EL (cell line): ENCODE measurements at places on chromosomes 6 and 20.

- peak; percentile 34 for DNase-seq
Measured at GRCh38 chr6:20564269-20564668, 30.0 kb downstream of the CDKAL1 start.

DNA sequence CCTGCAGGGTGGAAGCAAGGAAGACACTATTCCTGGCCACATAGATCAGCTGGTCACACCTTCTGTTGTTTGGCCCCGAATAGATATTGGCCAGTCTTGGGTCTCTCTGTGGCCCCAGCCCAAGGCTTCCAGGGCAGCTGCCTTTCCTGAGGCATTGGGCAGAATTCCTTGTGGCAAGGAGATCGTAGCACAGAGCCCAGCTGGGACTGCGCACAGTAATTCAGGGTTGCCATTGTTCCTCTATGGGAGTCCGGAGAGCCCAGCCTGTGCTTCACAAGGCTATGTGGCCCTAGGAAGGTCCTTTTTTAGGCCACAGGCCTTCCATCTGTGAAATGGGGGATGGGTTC, 6.9 kb downstream of the SGK2 start:
- no peak for DNase-seq

GRCh38 chr6:113289166-113289565, 568.0 kb upstream of the MARCKS start:
- no peak for DNase-seq

GRCh38 chr20:44326391-44327159, 10.3 kb upstream of the R3HDML start:
- DNase-seq, result no peak

GRCh38 chr20:56422076-56422823, 10.2 kb downstream of the CASS4 start:
- peak; percentile 88 for DNase-seq

- no peak for DNase-seq
Measured at GRCh38 chr6:147077251-147077650, 127.0 kb upstream of the STXBP5 start.

- peak; percentile 61 for DNase-seq
Measured at GRCh38 chr20:4563534-4563933, 158.2 kb upstream of the PRND start.

DNA sequence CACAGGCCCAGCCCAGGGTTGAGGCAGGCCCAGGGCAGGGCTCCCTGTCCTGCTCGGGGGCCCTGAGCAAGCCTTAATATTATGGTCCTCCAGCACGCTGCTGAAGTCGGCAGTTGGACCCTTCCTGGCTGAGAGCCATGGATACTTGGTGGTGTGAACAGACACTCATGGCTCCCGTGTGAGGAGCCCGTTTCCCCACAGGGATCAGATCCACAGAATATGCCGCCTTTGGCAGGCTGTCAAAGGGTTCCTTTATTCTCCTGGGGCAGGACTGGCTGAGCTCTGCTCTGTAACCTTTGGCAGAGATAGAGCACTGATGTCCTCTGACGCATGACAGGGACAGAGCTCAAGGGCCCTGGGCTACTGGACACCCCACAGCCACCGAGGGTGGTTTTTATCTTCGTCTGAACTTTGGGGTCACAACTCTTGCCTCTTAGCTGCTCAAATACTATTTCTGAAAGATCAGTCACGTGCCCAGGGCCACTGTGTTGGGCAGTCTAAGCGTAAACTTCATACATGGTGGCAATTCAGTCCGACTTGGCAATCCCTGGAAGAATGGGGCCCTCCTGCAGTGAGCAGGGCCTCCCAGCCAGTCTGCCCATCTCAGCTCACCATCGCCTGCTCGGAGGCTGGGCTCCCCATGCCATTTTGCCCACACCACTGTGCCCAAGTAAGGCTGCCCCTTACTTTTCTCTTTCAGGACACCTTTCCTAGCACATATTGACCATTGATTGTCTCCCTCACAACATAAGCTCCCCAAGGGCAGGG, 49.1 kb downstream of the TTI1 start:
- DNase-seq, result no peak

DNA sequence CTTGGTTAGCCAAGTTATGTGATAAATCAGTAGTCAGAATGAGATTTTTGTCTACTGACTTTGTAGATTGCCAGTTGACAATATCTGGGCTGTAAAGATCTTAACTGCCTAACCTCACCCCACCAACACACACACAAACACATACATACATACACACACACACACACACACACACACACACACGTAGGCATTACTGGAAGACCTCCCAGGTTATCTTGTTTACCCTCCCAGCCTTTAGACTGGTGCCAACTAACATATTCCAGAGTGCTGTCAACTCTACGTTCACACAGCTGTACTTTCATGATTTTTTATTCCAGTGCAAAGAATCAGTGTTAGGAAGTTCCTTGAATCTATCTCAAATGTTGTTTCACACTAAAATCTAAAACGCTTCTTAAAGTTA, 38.9 kb downstream of the BMP5 start:
- DNase-seq, result no peak

- no peak for DNase-seq
Measured at GRCh38 chr20:21520702-21521595, 7.1 kb upstream of the NKX2-2 start.

DNA sequence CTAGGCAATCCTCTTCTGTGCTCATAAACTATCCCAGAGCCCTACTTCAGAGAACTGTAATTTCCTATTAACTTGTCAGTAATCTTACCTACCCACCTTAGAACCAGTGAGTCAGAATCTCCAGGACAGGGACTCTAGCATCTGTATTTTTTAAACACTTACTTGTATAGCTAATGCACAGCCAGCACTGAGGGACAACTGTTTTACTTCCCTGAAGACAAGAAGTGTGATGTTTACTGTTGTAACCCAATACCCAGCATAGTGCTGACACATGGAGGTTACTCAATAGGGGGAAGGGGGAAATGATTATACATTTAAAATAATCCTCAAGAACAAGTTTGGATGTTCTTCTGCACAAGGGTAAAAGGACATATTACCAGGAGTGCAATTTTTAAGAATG, 130.8 kb downstream of the BTBD9 start:
- DNase-seq, result peak; percentile 16

DNA sequence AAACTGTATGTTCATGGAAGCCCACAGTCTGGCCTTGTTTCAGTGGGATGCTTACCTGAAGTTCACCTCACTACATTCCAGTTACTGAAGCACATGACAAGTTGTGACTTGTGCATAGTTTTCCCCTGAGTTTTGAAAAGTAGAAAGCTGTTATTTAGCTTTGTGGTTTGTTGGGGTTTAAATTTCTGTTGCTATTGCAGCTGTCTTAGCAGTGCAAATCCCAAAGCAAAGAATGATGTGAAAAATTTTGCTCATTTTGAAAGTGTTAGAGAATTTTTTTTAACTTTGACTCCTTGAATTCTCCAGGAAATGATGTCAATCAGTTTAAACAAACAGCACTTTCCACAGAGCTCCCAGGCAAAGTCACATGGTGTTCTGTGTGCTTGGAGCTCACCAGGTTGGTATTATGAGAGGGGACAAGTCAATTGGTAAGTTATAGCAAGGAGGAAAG, 268.4 kb downstream of the ADGRG6 start:
- DNase-seq, result peak; percentile 75

DNA sequence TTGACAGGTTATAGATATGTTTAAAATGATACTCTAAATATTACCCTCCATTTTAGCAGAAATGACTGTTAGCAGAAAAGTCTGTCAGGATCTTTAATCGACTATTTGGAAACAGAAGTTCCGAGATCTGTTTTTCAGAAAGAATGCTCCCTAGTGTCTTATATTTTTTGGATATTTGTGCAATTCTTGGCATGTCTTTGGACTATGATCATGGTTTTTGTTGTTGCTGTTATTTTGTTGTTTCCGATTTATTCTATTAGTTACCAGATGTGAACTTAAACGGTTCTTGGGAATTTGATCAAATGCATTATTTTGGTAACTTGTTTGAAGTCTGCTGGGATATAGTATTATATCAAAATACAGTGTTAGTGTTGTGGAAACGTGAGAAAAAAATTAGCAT, 106.4 kb upstream of the CEP162 start:
- DNase-seq, result no peak

DNA sequence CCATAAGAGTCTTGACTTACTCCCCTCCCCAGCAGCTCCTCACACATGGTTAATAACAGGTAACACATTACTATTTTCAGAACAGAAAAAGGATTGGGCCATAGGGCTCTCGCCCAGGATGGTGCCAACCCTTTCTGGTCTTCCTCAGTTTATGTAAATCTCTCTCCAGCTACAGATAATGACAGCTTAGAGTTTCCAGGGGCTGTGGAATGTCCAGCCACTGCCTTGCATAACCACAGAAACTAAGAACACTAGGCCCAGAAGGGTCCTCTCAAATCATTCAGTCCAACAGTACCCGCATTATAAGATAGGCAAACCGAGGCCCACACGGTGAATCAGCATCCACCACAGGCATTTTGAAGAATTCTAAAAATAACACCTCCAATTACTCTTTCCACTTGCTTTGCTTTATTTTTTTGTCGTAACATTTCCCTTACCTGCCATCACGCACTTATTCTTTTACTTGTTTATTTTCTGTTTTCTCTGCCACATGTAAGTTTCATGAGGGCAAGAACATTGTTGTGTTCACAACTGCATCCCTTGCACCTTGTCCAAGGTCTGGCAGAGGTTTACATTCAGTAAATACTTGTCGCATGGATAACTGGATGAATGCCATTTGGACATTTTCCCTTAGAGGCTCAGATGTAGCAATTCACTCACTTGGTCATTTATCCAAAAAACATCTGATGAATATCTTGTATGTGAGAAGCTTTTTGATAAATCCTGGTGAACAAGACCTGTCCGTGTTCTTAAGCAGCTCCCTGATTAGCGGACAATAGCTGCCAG, 6.4 kb upstream of the SDC4 start:
- peak; percentile 35 for DNase-seq

DNA sequence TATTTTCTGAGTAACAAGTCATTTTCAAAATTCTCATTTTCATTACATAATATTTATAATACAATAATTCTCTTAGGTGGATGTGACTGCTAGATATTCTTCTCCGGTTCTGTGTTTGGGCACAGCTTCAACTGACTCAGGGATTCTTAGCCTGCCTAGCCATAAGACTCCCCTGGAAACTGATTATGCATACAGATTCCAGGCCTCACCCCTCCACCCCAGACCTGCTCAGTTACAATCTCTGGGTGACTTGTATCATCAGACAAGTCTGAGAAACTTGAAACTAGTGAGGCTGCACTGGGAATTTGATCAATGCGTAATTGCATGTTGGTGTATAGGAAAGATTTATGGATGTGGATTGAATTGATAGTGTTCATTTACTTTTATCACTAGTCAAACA, 25.4 kb downstream of the FLRT3 start:
- no peak for DNase-seq

DNA sequence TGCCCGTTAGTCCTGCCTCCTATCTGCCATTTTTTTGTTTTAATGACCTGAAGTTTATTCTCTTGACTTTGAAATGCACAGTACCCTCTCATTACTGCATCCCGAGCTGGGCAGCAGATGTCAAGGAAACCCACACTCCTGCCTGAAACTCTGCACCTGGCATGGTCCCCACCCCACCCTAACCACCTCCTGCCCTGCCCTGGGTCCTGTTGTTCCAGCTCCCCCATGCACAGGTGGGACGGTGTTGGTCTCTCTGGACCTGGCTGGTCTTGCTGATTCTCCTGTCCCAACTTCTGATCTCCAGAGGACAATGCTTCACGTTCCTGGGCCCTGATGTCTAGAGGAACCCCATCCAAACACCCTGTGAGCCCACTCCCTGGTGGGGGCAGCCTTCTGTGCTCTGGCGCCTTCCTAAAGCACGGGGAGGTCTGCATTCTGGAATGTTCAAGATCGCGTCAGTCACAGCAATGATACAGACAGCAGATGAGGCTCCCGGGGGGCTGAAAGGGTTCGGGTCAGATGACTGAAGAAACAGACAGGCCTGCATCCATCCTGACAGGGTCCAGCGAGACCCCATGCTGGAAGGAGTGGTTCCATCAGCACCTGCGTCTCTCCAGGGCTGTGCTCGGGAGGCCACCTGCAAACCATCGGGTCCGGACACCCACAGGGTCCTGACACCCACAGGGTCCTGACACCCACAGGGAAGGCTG, 73.6 kb downstream of the ERMARD start:
- DNase-seq, result no peak

DNA sequence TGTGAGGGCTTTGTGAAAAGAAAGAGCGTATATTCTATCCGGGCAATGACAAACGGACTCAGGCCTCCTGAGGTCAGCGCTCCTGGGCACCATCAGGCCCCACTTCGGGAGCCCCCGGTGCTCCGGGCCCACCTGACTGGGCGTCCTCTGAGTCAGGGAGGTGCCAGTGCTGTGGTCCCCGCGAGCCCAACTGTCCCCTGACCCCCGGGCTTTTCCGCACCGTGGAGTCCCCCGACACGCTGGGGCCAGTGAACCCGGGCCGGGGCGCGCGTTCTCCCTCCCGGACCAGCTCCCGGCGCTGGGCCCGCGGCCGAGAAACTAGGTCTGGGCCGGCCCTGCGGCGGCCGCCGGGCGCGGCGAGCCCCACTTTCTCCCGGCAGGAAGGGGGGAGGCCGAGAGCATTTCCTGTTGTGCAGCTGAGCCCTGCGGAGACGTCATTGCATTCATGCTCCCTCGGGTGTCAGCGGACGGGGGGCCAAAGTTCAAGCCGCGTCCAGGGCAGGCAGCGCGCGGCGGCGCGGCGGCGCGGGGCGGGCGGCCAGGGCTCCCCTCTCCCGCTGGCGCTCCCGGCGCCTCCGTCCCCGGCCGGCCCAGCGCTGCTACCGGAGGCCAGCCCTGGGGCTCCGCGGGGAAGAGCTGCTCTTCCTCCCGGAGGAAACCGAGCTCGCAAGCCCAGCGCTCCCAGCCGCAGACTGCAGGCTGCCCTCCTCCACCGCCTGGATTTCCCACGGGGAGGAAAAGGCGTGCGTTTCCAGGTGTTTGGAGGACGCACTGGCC, 18.3 kb downstream of the HIVEP2 start:
- DNase-seq, result peak; percentile 93

GRCh38 chr20:5474646-5475550, 158.1 kb upstream of the PROKR2 start:
- DNase-seq, result no peak

- no peak for DNase-seq
Measured at GRCh38 chr6:78770765-78771164, 96.6 kb upstream of the IRAK1BP1 start.

GRCh38 chr6:90536520-90536919, 50.4 kb downstream of the MAP3K7 start:
- no peak for DNase-seq

- DNase-seq, result peak; percentile 13
Measured at GRCh38 chr20:57387945-57388371, 3.2 kb upstream of the RBM38 start.

DNA sequence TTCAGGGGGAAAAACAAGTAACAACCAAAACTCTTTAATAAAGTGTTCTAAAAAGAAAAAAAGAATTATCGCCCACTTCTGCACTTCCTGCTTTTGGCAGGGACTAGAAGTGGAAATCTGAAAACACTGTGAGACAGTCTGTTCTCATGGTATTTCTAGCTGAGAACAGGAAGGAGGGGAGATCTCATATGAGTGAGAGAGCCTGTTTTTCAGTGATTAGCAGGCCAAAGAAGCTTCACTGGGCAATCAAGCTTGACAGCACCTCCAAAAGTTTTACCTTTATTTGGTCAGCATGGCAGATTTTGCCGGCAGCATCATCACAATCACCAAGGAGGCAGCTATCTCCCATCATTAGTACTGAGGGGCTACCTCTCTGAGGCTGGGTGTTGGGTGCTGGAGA, 79.5 kb upstream of the ATXN1 start:
- no peak for DNase-seq
